ENCODE measurements at places on chromosomes 16 and 17.
A peak's percentile ranks its signal among the peaks of the same experiment; 100 is the strongest.

GRCh38 chr16:69311533-69312387 lies 610 bp downstream of the VPS4A start:
- DNase-seq, result no peak

- no peak for DNase-seq
Observed at GRCh38 chr16:47182318-47182717, 38.6 kb upstream of the NETO2 start.

DNA sequence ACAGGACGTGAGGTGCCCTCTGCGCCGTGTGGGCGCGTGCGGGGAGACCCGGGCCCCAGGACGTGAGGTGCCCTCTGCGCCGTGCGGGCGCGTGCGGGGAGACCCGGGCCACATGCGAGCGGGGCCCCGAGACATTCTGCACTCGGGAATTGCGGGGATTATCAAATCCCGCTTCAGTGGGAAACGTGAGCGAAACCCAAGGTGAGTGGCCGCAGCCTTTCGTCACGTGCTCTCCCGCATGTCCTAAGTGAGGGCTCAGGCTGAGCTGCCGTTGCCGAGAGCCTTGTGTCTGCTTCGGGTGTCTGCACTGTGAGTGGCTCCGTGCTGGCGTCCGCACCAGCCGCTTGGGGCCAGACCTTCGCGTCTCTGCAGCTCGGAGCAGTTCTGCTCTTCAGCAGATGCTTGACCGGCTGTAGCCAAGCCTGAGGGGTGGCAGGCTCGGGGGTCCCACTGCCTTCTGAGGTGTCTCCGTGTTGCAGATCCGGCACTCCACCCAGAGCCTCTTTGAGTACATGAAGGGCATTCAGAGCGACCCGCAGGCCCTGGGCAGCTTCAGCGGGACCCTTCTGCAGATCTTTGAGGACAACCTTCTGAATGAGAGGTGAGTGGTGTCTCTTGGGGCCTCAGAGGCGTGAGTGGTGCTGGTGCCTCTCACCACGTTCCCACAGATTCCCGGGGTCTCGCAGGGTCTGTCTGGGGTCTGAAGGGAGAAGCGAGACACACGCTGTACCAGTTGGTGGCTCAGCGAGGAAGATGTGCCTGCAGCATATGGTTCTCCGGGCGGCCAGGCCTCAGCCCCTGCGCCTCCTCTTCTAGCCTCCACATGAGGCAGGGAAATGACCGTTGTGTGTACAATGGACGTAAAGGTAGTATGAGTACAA lies 90.5 kb upstream of the ZNF750 start:
- DNase-seq, result no peak

DNA sequence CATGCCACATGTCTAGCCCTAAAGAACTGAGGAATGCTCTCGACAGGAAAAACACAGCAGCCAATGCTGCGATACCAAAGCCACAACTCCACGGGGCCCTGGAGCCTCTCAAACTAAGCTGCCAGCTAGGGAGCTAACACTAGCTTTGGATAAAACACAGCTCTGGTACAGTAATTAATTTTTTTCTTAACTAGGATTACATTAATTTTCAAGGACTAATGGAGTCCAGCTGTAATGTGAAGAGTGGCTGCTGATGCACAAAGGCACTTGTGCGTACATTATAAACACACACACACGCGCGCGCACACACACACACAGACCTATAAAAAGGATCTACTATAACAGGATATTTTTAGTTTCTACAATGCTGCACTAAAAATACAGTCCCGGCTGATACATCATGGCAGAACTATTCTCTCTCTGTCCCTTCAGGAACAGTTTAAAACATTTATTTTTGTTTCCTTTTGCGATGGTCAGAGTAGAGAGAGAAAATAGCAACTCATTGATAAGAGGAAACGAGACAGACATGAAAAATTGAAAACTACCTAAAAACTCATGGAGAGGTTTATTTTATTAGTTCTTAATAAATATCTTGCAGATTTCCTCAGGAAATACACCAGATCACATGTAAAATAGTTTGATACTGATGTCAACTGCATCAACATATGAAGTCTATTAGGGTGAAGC lies 88.5 kb downstream of the SMG6 start:
- peak; percentile 44 for DNase-seq

- no peak for DNase-seq
Observed at GRCh38 chr16:15649727-15650018, 372 bp upstream of the NDE1 start.

DNA sequence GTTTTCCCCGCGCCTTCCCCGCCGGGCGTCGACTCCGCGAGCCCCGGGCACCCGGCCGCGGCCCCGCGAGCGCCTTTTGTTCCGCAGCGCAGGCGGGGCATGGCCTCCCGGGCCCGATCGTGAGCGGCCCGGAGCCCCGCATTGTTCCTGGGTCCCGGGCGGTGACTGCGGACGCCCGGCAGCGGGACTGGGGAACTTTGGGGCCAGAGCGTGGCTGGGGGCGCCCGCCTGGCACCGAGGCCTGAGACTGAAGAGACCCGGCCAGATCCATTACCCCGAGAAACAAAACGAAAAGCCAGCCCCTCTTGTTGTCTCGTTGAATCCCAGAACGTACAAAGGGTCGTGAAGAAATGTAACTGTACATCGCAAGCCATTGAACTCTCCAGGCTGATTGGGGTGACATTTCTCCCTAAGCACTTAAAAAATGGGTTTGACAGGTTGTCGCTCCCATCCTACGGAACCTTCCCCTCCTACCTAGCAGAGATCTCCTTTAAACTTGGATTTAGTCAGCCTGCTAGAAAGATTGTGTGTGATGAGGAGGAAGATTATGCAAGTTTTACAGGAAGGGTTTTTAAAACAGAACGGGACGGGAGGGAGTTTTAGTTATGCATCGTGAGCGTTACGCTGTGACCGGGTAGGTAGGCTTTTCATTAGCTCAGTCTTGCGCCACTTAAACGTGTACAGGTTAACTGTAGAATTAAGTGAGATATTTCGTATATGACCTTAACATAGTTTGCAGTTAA lies 825 bp downstream of the METTL9 start:
- no peak for DNase-seq

- DNase-seq, result no peak
Observed at GRCh38 chr16:26727848-26728247, 338.9 kb upstream of the C16orf82 start.

DNA sequence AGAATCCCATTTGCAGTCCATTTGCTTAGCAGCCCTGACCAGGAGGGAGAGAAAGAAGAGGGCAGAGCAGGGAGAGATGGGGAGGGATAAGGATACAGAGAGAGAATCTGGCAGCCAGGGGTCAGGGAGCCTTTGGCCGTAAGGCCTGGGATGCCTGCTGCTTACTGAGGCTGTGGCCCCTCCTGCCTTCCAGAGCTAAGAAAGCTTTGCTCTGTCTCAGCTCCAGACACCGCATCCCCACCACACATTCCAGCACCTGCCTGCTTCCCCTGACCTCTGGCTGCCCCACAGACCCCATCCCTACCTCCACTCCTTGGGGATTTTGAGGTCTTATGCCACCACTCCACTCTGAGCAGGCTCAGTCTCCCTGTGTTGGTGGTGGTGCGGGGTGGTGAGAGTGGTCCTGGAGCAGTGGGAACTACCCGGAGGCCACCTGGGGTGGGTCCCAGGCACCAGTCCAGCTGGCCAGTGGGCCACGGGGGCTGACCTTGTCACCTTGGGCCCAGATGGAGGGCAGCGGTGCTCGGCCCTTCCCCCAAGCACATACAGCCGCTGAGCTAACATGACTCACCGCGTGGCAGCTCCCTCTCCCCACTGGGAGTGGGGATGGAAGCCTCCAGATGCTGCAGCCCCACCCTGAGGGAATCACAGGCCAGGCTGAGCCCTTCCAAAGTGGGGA lies 58.3 kb downstream of the RAI1 start:
- no peak for DNase-seq

DNA sequence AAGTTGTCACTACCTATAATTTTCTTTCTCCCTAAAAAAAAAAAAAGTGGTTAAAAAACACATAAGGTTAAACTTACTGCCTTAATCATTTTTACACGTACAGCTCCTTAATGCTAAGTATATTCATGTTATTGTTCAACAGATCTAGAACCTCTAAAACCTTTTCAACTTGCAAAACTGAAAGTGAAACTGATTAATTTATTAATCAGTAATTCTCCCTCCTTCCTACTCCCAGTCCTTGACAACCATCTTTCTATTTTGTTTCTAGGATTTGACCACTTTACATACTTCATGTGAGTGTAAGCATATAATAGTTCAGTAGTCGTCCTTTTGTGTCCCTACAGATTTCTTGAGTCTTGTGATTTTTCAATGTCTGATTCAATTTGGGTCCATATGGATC lies 251.4 kb upstream of the KIF2B start:
- no peak for DNase-seq

GRCh38 chr17:32912218-32912897 lies 15.6 kb upstream of the TMEM98 start:
- DNase-seq, result no peak

- no peak for DNase-seq
Observed at GRCh38 chr16:8110572-8111514, 479.5 kb downstream of the TMEM114 start.

Measured in GDM1 (cell line).